ENCODE measurements at places on chromosomes 5 and 9. TPM values are rescaled to one million over a fixed set of nuclear protein-coding genes. Genes with fewer than 3 reads are reported as not detected.

SPAG8 gene
- 1.8 TPM for total RNA-seq

FOXD4L3 gene
- not detected for total RNA-seq

SMIM15 gene
- total RNA-seq, result 49.1 TPM

DCANP1 gene
- not detected for total RNA-seq

SPOCK1 gene
- total RNA-seq, result not detected

ADGRD2 gene
- not detected for total RNA-seq

UGCG gene
- total RNA-seq, result 28.7 TPM

PRDM9 gene
- total RNA-seq, result not detected

ADCY2 gene
- not detected for total RNA-seq

TENT4A gene
- total RNA-seq, result 33.9 TPM

RNF20 gene
- total RNA-seq, result 46.8 TPM

Measured in activated naive CD4-positive, alpha-beta T cell treated with anti-CD3 and anti-CD28 coated beads, Interleukin-2, amount 10 ng/mL, durations not matched to agents 5 hours and 36 hours (primary cell).